Stimulated activated naive CD4-positive, alpha-beta T cell (primary cell): ENCODE measurements at places on chromosomes 16 and 17.

DNA sequence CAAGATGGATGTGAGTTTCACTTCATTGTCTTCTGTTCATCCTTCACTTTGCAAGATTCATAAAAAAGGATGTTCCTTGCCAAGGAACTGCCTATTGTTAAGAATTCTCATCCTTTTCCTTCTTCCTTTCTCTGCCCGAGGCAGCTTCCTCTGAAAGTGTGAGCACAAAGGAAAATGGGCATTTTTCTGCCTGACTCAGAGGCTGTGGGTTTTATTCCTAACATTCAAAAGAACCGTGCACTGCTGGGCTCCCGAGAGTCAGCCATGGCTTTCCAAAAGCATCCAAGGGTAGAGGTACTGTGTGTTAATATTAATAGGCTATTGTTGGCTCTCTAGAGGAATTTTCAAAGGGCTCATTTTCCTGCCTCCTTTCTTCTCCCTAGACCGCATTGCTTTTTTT lies 289.4 kb downstream of the ABCC12 start:
- DNase-seq = no peak

DNA sequence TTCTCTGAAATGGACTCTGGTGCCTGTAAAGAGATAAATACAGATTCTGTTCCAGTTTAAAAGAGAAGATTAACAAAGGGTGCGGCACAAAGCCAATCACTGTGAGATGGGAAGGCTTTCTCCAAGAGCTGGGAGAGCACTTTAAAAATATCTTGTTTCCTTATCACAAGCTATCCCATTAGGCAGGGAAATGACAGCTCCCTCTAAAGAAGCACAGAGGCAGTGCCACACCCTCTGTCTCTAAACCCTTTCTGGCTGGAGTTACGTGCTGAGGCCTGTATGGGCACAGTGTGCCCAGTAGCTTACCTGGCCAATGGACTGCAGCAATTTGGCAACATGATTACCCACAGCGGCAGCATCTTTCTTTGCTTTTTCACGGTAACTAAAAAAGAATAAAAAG lies 9.0 kb upstream of the TERB1 start:
- DNase-seq = no peak

DNA sequence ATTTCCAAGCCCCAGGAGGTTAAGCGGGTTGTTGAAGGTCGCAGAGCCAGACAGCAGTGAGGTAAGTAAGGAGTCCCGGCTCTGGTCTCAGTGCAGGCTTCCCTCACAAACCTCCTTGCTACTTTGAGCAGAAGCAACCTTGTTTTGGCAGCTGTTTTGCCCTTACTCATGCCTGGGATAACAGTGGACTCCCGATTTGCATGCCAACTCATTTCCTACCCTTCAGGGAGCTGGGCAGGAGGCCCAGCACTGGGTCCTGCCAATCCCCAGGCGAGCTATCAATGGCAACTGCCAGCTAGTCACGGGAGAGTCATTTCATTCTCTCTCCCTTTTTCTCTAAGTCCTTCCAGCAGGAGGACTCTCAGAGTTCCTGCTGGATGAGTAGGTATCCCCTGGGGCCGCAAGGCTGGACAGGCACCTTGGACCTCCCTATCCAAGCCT lies 72.0 kb upstream of the KSR1 start:
- DNase-seq = no peak

- peak; percentile 13 for DNase-seq
Observed at GRCh38 chr16:84484579-84485254, 19.7 kb downstream of the MEAK7 start.

- DNase-seq = no peak
Observed at GRCh38 chr16:48126801-48127644, 28.8 kb downstream of the ABCC12 start.

DNA sequence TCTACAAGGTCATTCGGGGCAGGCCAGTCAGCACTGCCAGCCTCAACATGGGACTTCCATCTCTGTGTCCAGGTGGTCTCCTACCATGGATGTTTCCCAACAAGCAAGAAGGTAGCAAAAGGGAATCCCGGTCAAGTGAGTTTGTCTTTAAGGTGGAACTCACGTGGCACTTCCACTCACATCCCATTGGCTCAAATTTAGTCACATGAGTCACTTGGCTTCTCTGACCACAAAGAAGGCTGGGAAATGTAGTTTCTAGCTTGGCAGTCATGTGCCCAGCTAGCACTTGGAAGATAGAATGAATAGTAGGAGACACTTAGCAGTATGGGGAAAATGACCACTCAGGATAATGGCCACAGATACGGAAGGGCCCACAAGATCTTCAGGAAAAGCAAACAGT lies 106.6 kb downstream of the AIPL1 start:
- no peak for DNase-seq

DNA sequence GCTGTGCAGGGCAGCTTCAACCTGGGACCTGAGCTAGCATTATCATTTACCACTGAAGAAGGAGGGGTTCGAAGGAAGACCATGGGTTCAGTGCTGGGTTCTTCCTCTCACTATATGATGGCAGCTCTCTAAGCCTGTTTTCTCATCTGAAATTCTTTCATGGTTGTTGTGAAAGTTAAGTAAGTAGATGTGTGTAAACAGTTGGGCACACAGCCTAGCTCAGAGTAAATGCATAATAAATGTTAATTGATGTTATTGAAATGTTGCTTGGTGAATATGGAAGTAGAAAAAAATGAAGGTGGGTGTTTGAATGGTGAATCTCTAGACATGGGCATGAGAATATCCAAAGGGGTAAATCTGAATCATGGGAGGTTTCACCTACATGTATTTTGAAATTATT lies 9.1 kb downstream of the CEP95 start:
- DNase-seq = no peak

GRCh38 chr17:83064021-83064731 lies 15.2 kb upstream of the METRNL start:
- DNase-seq = no peak

- no peak for DNase-seq
Observed at GRCh38 chr17:21176773-21177395, 37.1 kb downstream of the TMEM11 start.

- DNase-seq = no peak
Observed at GRCh38 chr17:81635431-81635830, 1.5 kb downstream of the NPLOC4 start.

GRCh38 chr16:15950161-15950854 lies 892 bp downstream of the ABCC1 start:
- peak; percentile 53 for DNase-seq

DNA sequence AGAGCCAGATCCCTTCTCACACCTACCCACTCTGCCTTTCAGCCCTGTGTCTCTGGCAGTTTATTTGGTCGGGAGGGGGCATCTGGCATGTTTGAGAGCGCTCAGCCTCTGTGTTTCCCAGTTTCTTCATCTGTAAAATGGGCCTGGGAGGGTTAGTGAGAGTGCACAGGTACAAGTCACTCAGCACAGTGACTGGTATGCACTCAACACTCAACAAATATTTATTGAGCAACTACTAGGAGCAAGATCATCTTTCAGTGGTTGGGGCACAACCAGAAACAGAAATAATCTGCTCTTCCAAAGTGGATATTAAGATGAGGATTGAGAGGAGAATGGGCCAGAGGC lies 13.7 kb upstream of the SRCIN1 start:
- DNase-seq = no peak

DNA sequence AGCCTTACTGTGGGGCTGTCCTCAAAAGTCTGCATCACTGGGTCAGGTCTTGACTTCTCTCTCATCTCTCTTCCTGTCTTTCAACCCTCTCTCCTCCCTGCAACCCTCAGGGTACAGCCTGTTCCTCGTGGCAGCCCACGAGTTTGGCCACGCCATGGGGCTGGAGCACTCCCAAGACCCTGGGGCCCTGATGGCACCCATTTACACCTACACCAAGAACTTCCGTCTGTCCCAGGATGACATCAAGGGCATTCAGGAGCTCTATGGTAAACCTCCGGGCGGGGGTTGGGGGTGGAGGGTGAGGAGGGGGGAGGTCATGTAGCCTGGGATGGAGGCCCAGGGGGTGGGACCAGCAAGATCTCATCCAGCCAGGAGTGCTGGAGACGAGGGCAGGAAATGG lies 12.7 kb downstream of the MMP2 start:
- DNase-seq = no peak

GRCh38 chr16:86929057-86929871 lies 350.9 kb downstream of the FOXL1 start:
- DNase-seq = no peak

DNA sequence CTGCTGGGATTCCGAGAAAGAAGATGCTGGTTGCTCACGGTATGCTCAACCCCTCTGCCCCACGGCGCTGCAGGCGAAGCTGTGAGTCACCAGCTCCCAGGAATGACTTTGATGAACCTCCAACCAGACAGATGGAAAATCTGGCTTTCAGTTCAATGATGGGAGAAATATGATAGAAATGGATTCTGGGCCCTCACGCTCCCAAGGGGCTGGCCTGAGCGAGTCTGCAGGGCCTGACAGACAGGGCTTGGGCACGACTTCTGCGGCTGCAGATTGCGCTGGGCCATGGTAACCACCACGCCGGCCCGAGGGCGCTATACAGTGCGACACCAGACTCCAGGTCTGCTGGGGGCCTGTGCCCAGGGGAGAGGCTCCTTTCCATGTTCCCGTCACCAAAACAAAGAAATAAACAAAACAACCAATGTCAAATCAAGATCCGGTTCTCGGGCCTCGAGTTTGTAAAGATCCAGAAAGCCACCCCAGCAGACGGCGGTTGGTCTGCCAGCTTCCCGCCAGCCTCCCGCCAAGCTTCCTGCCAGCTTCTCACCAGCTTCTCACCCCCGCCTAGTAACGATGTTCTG lies 11.1 kb upstream of the ABR start:
- DNase-seq = no peak

- no peak for DNase-seq
Observed at GRCh38 chr17:55249861-55250260, 14.9 kb upstream of the HLF start.

- DNase-seq = no peak
Observed at GRCh38 chr17:21542991-21543390, 149.3 kb upstream of the KCNJ18 start.

DNA sequence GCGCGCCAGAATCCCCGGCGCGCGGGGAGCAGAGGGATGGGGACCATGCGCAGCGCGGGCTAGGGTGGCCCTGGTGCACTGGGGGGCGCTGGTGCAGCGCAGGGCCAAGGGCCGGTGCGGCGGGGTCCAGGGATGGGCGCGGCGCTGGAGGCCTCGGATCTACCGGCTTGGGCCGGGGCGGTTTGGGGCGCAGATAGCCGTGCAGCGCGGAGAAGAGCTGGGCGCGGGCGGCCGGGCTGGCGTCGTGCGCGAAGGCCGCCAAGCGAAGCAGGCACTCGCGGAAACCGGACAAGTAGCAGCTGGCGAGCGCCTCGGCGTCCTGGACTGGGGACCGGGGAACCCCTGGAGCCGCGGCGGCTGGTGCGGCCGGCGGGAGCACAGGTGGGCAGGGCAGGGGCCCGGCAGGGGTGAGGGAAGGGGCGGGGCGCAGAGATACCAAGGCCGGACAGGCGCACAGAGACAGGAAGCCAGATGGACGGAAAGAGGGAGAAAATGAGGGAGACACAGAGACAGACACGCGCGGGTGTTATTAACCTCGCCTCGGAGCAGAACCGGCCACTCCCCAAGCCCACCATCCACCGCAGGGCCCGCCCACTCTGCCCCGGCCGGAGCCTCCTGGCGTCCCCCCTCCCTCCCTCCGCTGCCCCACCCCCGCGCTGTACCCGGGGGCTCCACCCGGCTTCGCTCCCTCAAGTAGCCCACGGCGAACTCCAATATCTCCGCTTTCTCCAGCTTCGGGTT lies 2.1 kb downstream of the HES7 start:
- no peak for DNase-seq

GRCh38 chr17:48470388-48471034 lies 40.5 kb upstream of the SKAP1 start:
- no peak for DNase-seq

DNA sequence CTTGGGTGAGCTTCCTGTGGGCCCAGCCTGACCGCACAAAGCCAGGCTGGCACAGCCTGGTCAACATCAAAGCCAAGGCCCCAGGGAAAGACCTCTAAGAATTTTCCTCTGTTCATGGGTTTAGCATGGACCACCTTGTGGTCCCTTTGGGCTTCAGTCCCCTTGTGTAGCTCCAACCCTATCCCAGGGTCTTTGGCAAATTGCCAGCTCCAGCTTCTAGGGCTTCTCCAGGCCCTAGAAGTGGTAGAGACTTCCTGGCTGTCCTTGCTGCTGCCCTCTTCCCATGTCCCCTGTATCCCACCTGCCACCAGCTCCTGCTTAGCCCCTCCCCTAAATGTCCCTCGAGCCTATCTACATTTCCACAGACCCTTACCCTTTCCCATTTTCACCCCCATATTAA lies 9.7 kb upstream of the ITGA3 start:
- no peak for DNase-seq

DNA sequence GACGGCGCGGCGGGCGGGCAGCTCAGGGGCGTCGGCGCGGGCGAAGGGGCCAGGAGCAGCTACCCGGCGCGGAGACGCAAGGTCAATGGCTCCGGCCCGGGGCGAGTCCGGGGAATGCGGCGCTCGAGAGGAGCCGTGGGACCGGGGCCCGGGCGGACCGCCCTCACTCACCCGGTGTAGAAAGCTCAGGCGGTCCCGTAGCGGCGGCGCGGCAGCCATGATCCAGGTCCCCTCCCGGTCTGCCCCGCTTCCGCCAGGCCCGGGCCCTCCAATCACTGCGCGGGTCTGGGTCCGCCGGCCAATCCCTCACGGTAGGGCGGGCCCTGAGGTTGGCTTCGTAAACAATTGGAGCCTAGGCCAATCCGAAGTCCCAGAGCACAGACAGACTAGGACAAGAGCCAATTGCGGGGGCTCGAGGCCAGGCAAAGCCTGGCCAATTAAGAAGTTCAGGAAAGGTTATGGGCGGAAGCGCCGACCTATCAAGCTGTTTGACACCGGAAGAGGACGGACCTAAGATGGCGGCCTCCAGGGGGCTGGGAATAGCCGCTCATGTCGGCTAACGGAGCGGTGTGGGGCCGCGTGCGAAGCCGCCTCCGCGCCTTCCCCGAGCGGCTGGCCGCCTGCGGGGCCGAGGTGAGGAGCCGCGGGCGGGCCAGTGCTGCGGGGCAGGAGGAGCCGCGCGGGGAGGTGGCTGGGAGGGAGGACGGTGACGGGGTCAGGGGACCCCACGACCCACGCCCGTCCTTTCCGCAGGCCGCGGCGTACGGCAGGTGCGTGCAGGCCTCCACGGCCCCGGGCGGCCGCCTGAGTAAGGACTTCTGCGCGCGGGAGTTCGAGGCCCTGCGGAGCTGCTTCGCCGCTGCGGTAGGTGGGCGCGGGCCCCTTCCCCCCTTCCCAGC lies at the start of the genes NDUFAF8 and TEPSIN:
NDUFAF8 (plus strand) TSS at position 504 of the 899 bp plus-strand sequence; CDS start at position 550, 46 bp downstream.
TEPSIN (minus strand) TSS at position 241 of the 899 bp plus-strand sequence; CDS start at position 219, 22 bp downstream.
- DNase-seq = peak; percentile 93

DNA sequence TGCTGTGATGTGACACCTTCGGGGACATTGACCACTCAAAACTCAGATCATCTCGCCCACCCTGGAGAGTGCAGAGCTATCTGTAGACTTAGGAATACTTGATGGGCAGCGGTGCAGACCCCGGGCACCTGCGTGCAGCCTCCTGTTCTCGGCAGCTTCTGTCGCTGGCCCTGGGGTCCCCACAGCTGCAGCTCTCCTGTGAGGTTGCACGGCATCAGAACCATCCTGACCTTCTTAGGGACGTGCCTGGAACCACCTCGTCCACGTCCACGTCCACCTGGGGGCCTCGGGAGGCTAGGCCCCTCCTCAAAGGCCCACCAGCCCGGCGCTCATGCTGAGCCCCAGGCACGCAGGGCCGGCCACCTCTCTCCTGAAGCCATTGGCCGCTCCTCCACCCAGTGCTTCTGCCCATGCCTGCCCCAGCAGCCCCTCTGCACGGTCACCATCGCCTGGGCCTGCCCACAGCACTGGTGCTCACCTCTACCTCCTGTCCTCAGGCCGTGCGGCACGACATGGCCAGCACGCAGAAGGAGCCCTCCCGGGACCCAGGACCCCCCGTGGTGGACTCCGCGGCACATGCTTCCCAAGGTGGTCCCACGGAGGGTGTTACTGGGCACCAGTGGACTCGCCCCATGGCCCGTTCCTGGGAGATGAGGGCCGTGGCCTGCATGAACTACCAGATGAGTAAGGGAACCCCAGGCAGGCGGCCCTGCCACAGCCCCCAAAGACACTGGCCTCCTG lies 2.3 kb upstream of the WFIKKN1 start:
- no peak for DNase-seq
